Kasumi-1 (cell line): ENCODE measurements at places on chromosomes 3 and 15.

GRCh38 chr3:46559091-46559704 is 6.9 kb downstream of the LRRC2 start:
- DNase-seq, result no peak

DNA sequence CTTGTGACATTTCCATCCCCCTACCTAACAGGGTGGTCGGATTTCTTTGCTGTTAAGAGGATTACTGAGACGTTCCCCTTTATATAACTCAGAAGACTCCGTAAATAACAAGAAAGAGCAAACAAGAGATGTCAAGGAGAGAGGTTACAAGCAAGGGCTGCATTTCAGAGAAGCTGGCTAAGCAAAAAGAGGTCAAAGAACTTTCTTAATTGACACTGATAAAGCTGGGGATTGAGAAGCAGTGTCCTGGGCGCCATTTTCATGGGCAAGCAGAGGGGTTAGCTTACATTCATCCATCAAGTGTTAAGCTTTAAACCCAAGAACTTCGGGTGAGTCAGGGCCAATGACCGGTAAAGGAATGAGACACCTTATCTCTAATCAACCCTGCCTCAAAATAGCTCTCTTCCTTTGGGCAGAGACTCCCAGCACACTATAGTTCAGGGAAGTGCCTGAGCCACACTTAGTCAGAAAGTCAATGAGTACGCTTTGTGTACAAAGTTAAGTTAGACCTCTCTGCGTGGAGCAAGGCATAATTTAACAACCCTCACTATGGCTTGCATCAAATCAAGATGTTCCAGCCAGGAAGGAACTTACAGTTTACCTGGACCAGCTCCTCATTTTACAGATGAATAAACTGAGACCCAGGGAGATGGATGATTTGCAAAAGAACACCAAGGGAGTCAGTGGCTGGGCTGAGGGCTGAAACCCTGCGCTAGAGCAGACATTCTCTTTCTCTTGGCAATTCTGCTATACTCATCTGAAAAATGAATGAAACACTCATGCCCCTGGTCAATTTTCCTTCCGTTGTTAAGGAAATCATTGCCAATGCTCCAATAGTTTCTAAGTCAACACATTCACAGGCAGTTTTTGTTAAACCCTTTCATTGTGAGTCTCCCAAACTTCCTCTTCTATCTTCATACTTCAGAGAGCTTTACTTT is 44.6 kb downstream of the CCNL1 start:
- no peak for DNase-seq

DNA sequence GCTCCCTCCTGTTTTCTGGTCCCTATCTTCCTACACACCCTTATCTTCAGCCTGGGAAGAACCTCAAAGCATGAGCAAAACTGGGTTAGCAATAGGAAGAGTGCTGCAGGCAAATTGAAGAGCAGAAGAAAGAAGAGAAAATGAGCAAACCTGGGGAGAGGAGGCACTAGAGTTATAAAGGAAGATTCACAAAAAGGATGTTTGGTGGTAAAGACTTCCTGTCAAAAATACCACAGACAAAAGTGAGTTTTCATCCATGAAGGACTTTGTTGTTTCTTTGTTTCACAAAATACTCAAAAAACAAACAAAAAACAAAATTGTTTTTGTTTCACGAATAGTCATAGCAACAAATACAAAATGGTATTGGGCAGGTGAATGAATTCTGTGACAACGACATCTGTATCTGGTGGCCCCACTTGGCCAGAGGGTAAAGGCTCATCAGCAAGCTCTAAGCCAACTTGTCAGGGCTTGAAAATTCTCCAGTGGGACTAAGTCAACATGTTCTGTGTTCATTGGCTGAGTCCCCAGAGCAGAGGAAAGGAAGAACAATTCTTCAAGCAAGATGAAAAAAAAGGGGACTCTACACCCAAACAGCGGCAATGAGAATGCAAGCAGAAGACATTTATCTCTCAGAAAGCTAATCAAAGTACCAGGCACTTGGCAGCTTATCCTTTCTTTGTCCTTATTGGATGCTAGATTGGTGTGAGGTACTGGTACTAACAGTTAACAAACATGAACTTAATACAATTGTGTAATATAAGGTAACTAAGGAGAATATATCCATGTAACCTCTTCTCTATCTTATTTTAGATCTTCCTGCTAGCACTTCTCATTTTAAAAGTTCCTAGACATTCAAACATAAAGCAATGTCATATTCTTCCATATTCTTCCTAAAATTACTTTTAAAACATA is 9.7 kb downstream of the ATP8B4 start:
- DNase-seq, result no peak

GRCh38 chr15:34437687-34438086 is at the start of gene GOLGA8A:
Gene GOLGA8A, minus strand, starts transcription at chr15:34437808. Its CDS starts 48,117 bp downstream, at chr15:34389691.
- DNase-seq, result no peak

DNA sequence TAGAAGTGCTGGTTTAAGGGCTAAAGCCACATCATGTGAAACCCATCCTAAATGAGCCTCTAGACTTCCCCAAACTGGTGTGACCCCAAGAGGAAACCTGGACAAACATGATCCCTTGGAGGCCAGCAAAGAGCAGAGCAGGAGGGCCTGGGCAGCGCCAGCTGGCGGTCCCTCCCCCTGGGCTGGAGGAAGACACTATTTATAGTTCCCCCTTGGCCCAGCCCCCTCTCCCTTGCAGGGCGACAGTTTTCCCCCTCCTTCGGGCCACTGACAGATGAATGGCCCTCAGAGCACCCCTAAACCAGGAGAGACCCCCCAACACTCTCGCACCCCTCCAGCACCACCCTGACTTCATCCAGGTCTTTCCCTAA is 2.9 kb downstream of the UCN2 start:
- no peak for DNase-seq

DNA sequence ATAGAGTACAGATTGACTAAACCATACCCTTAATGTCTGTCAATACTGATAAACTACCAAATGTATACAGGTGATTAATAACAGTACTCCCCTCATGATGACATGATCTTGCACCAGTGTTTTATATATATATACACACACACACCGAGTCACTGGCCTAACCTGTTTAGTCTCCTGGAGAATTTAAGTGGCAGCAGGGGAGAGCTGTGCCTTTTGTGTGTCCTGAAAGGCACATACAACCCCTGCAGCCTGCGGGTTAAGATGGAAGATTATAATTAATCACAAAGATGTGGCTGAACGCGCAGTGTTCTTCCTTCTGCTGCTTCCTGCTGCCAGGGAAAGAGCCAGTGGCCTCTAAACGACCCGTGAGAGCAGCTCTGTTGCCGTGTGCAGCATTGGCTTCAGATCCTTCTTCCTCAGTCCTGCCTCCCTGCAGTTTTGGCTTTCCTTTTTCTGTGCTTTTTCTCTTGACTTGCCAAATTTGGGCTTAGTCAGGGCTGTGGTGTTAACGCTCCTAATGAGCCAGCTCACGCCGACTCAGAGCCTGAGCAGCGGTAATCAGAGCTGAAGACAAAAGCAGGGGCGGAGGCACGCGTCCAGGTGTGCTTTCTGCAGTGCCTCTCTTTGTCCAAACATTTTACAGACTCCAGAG is 42.5 kb upstream of the UBE3A start:
- DNase-seq, result no peak

DNA sequence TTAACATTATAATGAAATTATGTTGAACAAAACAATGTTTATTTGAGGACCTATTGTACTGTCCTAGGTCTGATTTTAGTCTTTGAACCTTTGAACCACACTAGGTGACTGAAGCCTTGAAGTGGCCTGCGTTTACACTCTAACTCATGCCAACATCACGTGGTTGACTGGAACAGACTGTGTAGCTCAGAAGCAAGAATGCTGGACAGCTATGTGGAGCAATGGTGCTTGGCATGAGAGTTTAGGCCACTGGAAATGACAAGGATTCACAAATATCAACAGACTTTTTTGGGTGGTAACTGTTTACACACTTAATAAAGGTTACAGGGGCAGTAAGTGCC is 391.5 kb downstream of the RAP2B start:
- no peak for DNase-seq

GRCh38 chr3:46535746-46536145 is 30.4 kb downstream of the LRRC2 start:
- no peak for DNase-seq

GRCh38 chr3:167895684-167896083 is 160.2 kb downstream of the SERPINI1 start:
- no peak for DNase-seq

DNA sequence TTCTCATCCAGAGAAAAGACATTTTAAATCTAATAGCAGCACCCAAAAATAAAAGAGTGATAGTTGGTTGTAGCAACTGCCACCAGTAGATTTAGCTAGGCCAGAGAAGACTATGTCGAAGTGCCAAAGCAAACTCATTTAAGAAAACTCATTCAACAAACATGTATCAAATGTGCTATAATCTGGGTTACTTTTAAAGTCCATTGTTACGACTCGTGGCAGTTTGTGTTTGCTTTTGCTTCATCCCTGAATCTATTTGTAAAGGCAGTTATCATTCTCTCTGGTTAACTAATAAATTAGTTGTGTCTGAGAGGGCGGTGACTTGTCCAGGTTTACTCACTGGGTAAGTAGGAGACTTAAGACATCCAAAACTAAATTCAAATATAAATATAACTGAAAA is 159.4 kb downstream of the ZIC4 start:
- no peak for DNase-seq

DNA sequence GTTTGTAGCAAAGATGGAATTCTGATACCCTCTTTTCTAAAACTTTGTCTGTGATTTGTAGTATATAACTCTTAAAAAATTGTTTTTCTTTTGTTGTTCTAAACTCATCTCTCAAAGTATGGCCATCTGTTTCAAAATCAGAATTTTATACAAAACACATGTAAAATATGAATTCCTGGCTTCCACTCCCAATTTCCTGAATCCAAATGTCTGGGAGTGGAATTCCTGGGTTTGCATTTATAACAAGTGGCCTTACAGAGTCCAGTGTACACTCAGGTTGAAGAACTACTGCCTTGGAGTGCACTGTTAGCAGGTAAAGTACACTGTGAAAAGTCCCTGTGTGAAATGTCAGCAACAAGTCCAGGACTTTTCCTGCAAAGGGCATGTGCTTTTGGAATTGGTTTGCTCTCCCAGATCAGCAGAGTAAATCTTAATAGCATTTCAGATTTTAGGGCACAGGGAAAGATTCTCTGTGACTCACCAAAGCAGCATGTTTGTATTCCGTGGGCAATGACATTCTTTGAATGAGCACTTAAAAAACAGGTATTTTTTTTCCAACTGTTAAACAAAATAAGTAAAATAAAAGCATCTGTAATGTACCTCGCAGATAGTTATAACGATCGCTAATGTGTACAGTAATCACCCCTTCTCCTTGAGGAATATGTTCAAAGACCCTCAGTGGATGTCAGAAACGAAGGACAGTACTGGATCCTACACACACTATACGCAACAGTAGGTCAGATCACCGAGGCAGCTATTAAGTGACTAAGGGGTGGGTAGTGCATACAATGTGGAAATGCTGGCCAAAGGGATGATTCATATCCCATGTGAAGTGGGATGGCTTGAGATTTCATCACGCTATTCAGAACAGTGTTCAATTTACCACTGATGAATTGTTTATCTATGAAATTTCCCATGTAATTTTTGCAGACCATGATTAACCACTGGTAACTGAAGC is 2.0 kb upstream of the CLDN16 start:
- DNase-seq, result no peak

DNA sequence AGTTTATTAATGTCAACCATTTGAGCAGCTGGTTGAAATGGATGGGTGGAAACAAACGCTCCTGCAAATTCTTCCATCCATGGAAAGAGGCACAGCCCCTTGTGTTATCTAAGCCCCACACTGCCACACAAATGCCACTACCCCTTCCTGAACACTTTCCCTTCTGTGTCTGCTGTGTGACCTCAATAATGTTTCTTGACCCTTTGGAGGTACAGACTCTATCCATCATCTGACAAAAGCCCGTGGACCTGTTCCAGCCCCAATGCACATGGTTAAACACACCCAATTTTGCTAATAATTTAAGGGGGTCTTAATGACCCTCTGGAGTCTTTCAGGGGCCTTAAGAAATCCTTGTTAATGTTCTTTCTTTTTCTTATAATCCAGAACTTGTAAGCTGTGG is 482.2 kb upstream of the CFAP20DC start:
- DNase-seq, result no peak

DNA sequence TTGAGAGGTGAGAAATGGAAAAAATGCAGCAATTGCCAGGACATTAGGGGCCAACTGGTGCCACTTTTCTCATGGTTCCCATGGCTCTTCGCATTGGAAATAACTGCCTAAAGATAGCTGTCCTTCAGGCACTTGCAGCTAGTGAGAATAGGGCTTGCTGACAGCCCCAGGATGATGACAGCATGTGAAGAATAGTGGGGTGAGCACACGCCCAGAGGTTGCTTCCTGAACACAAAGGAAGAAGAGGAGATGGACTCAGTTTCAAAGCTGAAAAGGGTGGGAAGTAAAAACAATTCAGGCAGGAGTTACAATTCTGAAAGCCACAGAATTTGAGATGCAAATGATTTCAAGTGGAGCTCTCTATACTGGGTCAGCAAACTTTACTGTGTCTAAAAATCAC is 45.6 kb downstream of the TNFAIP8L3 start:
- DNase-seq, result no peak

DNA sequence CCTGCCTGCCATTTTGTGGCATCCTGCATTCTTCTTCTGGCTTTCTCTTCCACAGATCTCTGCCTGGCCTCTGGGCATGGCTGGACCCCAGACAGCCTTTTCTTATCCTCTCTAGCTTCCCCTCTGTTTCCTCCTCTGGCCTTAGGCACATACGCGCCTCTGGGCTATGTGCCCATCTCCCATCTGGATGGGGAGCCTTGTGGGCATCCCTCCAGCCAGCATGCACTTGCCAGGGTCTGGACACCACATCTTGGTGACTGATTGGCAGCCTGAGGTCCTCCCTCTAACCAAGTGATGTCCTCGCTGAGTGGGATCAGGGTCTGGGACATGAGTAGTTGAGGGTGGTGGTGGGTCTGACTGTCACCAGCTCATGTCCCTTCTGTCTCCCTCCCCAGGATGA is 12.8 kb downstream of the PLEKHO2 start:
- no peak for DNase-seq
